ENCODE measurements at places on chromosomes 7 and 10. TPM values are rescaled to one million over a fixed set of nuclear protein-coding genes. Genes with fewer than 3 reads are reported as not detected.

VAX1 gene
- total RNA-seq, result not detected

TMEM176A gene
- total RNA-seq, result 0.54 TPM

CALML3 gene
- not detected for total RNA-seq

OR2A12 gene
- not detected for total RNA-seq

THSD7A gene
- 0.94 TPM for total RNA-seq

MUC3A gene
- not detected for total RNA-seq

DENND2A gene
- 3.2 TPM for total RNA-seq

ANKRD30A gene
- total RNA-seq, result not detected

APBB1IP gene
- total RNA-seq, result 8.4 TPM

KCNH2 gene
- total RNA-seq, result not detected

All from cardiac ventricle fibroblast (primary cell).